ENCODE measurements at places on chromosomes 7 and 10.

- DNase-seq, result no peak
Measured at GRCh38 chr7:156898938-156899337, 6.0 kb upstream of the LMBR1 start.

- no peak for DNase-seq
Measured at GRCh38 chr10:120949609-120950031, 98.5 kb downstream of the WDR11 start.

DNA sequence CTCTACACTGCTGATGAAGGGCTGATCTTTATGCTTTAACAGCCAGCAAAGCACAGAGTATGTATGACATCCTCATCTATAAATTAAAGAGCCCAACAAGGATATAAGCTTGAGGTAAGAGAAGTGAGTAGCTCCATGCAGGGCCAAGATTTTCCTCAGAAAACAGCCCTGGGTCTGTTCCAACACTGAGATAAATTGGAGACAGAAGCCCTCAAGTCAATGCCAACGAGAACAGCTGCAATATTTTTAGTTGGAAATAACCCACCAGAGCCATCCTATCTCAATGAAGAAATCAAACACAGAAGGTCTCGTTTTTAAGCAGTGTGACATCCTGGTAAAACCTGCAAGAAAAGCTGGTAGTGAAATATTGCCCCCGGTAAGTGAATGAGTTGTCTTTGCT, 297.0 kb upstream of the AUTS2 start:
- DNase-seq, result no peak

DNA sequence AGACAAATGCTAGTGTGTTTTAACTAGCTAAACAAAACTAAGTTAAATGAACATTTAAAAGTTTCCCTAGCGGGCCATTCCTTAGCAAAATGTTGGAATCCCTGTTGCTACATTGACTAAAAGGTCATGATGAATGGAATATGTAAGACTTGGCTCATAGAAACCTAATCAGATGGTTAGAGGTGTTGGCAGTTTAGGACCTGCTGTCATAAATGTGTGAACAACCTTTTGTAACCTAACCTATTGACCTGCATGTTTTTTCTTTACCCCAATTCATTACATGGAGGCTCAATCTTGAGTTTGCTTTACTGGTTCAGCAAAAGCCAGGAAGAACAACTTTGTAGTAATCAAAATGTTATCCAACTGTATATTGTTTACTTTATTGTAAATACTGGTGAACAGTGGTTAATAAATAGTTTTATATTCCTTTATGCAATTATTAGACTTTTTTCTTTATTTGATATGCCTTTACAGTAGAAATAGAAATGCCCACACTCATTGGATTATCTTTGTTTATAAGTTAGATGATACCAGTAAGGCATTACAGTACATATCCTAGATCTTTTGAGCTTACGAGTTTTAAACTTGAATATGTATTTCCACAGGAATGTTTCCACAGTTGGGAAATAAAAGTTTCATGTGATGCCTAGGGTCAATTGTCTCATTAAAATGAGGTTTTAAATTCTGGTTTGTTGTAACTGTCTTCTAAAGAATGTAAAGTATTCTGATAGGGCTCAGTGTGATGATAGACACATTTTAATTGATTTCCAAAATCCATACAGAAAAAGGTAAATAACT, 11.6 kb downstream of the CBX3 start:
- DNase-seq, result no peak

GRCh38 chr10:59206204-59206720, 29.8 kb downstream of the PHYHIPL start:
- no peak for DNase-seq

DNA sequence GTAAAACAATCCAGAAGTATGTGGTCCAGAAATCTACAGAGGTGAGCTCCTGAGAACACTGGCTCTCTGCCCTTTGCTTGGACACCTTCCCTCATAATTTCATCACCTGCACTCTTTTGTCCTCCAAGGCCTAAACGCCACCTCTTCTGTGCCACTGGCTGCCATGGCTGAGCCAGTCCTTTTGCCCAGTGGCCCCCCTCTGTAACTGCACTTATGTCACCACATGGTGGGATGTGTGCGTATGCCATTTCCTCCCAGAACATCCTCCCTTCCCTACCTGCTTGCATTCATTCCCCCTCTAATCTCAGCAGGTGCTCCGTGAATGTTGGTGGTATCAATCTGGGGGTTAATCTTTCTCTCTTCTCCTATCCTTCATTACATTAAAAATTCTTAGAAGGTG, 17.3 kb upstream of the DUSP5 start:
- no peak for DNase-seq

GRCh38 chr7:33654676-33655075, 250.7 kb upstream of the BMPER start:
- DNase-seq, result no peak

DNA sequence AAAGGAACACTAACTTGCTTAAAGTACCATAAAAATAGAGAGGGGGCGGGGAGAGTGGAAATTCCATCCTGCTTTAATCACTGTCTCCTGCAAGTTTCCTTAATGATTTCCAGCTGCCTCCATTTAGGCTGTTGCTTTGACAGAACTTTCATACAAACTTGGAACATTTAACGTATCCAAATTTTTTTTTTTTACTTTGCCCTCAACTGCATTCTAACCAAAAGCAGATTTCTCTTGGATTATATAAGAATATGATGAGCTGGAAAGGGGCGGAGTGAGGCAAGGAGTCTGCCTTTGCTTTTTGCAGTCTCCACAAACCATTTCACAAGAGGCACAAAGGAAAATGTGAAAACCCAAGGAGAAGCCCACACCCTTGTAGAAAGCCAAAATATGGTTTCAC, 46.6 kb upstream of the COL1A2 start:
- DNase-seq, result no peak

DNA sequence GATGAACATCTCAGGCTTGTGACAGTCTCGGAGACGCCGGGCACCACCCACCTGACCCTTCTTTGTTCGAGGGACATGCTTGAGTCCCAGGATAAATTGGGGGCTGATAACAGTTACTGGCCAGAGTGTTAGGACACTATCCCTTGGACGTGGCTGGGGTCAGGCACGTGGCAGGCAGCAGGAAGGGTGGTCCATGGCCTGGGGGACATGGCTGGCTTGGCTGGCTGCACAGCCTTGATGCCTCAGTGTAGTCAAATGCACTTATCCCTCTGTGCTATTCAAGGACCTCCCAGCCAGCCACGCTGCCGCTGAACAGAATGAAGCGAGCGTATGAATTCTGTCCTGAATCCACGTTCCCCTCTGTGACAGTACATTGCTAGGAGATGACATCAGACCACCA, 662.0 kb upstream of the FOXK1 start:
- no peak for DNase-seq

GRCh38 chr10:11235771-11236170, 218.1 kb downstream of the CELF2 start:
- DNase-seq, result no peak

GRCh38 chr10:69738071-69738470, 63.6 kb upstream of the COL13A1 start:
- no peak for DNase-seq

GRCh38 chr7:110317541-110318265, 773.2 kb upstream of the LRRN3 start:
- DNase-seq, result no peak

- DNase-seq, result no peak
Measured at GRCh38 chr7:105230486-105230885, 158.2 kb downstream of the SRPK2 start.

- no peak for DNase-seq
Measured at GRCh38 chr7:21671859-21672258, 129.0 kb downstream of the DNAH11 start.

GRCh38 chr10:78455236-78455635, 421.6 kb downstream of the RPS24 start:
- no peak for DNase-seq

- no peak for DNase-seq
Measured at GRCh38 chr7:40882071-40882658, 747.4 kb downstream of the SUGCT start.

Data from anterior cingulate cortex (tissue), 58 donors.